ENCODE measurements at places on chromosomes 3 and 15.

DNA sequence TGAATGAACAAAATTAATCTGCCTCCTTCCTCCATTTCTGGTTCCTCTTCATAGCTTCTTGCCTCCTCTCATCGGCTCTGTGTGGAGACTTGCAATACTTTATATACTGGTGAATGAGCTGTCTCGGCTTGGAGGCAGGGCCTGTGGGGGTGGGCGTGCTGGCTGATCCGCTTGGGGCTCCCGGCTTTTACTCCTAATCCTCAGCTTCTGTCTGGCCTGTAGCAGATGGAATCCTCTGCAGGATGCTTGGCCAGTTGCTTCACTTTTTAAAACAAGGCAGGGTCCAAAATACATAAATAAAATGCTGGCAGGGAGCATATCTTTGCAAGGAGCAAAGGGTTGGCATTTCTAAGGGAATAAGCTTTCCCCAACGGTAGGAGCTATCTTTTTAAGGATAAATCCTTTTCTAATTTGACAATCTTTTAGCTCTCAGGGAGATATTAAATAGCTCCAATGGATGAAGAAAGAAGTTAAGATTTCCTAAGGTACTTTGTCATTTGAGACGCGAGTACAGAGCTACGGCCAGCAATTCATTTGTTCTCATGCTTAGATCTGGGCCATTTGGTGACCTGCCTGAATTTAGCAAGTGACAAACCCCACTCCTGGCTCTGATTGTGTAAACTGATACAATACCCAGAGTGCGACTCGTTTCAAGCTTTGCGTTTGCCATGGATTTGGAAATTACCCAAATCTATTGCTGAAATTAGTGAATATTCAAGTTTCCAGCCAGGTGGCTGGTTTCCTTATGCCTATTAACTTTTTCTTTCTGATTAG lies 18.9 kb downstream of the SV2B start:
- DNase-seq, result no peak

- no peak for DNase-seq
Observed at GRCh38 chr3:83513677-83514076, 1445.1 kb upstream of the CADM2 start.

GRCh38 chr3:67875858-67876257 lies 221.4 kb upstream of the SUCLG2 start:
- no peak for DNase-seq

- no peak for DNase-seq
Observed at GRCh38 chr3:96994988-96995387, 180.6 kb downstream of the EPHA6 start.

- peak; percentile 12 for DNase-seq
Observed at GRCh38 chr3:125052624-125053303, 3.0 kb downstream of the HEG1 start.

- DNase-seq, result no peak
Observed at GRCh38 chr3:149640976-149641728, 16.7 kb downstream of the WWTR1 start.

- DNase-seq, result no peak
Observed at GRCh38 chr3:8579096-8579495, 65.5 kb downstream of the SSUH2 start.

DNA sequence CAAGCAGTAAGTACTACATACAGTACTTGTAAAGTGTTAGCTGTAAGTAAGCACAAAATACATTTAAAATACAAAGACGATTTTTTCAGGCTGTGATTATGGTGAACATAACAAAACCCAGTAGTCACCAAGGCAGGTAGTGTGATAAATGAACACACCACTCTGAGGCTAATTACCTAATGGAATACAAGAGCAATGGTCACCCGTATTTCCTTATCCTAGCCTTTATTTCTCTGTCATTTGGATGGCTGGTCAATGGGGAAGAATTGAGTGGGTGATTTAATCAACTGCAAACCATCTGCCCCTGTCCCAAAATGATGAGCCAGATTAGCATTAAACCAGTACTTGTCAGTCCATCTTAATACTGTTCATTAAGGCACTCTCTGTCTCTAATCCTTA lies 89.2 kb upstream of the CGNL1 start:
- DNase-seq, result no peak

- no peak for DNase-seq
Observed at GRCh38 chr3:34582055-34582454, 783.6 kb downstream of the PDCD6IP start.

- DNase-seq, result no peak
Observed at GRCh38 chr3:4666071-4666470, 172.9 kb downstream of the ITPR1 start.

GRCh38 chr3:126146525-126147146 lies 33.8 kb downstream of the ALDH1L1 start:
- no peak for DNase-seq

DNA sequence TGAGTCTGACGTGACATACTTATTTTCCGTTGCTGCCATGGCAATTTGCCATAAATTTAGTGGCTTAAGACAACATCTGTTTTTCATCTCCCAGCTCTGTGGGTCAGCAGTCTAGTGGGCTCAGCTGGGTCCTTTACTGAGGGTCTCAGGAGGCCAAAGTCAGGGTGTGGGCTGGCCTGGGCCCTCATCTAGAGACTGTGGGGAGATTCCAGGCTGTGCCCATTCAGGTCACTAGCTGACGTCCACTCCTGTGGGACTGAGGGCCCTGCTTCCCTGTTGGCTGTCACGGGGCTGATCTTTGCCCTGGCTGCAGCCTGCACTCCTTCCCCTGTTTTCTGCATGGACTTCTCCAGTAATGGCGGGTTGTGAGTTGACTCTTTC lies 19.1 kb downstream of the FGD5 start:
- no peak for DNase-seq

- DNase-seq, result no peak
Observed at GRCh38 chr3:169662843-169663160, 710 bp downstream of the MECOM start.

DNA sequence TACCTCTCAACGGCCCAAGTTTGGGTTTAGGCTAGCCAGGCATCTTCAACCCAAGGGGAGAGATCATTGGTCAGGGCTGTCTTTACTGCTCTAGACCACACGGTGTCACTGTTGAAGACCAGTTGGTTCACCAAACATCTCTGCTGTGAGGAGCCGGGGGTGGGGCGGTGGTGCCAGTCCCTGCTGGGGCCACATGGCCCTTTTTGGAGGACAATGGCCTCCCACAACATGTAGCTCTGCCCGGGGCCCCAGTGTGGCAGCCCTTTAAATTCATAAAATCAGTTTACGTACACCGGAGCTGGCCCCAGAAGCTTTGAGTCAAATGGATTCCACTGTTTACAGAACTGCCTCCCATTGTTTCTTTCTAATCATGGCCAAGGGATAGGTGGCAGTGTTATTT lies 19.1 kb upstream of the TM4SF18 start:
- DNase-seq, result peak; percentile 34

GRCh38 chr3:115655761-115656282 lies 32.5 kb downstream of the GAP43 start:
- no peak for DNase-seq

DNA sequence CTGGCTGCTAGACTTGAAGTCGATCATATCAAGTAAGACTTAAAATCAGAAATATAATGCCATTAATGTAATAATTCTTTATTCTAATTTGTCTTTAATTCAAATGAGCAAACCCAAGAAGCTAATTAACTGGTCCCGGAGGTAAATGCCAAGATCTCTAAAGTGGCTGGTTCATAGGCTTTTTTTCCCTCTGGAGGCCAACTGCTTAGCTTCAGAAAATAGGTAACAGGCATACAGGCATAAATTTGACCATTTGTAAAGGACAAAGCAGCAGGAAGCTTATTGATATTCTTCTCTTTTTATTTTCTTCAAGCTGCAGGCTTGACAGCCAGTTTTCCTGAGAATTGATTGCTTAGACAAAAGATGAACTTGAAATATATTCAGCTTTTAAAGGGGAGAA lies 158.6 kb upstream of the RAP2B start:
- no peak for DNase-seq

- no peak for DNase-seq
Observed at GRCh38 chr3:78116874-78117273, 1077.0 kb downstream of the ROBO2 start.

DNA sequence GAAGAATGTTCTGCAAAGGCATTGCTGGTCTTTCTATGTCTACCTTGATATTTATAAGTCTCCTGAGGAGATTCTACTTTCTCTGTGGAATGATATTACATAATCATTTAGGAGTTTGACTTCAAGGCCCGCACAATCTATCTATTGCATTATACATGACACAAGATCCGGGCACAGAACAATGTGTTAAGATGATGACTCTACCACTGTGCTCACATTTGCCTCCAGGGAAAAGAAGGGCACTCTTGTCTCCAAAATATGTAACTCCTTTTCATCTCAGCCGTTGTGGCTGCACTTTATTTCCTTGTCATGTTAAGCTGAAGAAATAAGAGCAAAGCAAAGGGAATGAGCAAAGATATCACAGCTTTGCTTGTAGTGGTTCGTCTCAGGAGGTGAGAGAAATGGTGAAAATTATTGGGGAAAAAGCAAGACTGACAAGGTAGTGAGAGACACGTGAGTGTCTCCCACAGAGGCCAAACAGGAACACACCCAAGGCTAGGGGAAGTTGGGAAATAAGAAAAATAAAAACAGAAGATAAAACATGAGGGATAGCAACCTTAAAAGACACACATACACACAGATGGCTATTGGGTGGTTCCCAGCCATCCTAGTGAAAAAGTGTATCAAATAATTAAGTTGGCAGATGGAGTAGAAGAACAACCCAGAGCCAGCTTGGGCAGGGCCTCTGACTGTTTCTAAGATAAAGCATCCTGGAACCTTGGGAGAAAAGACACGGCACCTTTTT lies 184.3 kb downstream of the P3H2 start:
- DNase-seq, result no peak

DNA sequence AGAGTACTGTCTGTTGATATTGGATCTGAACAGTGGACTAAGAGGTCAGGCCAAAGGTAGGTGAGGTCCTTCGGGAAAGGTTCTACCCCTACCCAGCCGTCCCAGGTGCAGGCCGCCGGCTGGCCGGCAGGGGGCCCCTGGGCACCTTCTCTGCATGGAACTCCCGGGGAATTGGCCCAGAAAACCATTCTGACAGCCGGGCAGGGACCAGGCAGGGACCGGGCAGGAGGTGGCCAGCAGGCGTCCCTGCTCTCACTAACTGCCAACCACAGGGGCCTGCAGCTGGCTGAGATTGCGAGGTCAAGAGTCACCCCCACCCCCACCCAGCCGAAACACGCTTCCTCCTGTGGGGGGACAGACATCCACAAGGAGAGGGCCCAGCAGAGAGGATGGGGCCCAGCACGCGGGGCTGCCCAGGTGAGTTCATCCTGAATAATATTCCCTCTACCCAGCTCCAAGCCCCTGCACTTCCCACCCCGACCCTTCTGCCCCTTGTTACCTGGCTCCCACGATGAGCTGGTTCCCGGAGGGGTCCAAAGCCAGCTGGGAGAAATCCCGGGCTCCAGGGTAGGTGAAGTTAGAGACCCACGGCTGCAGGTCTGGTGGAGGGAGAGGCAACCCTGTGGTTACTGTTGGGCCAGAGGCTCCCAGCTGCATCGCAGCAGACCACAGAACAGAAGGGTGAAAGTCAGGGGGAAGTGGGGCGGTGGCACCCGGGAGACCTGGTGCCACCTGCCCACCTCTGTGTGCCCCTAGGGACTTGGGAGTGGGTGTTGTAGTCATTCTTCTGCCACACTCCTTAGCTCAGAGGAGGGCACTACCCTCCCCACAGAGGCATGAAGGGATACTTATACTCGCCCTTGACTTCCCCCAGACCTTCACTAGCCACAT lies 84.4 kb downstream of the SEMA5B start:
- DNase-seq, result peak; percentile 46

All from NCI-H510A treated with DMSO at 0.1 percent for 48 hours (cell line).